Bronchial epithelial cell (primary cell): ENCODE measurements at places on chromosomes 3 and 15. TPM values are rescaled to one million over a fixed set of nuclear protein-coding genes. Genes with fewer than 3 reads are reported as not detected.

DNA sequence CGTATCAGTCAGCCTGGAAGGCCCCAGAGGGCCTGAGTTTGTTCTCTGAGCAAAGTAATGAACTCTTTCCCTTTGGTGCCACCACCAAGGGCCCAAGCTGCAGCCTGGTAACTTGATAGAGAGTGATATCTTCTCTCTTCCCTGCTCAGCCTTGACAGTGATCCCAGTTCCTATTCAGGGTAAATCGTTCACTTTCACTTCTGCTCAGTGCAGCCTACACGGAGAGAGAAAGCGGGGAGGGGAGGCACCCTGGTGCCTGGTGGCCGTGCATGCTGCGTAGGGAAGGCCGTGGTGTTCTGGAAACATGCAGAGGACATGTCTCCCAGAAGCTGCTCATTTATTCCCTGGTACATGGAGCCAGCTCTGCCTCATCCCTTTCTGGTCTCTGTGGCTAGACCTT lies 54.9 kb downstream of the KIF9 start:
- no peak for DNase-seq

DNA sequence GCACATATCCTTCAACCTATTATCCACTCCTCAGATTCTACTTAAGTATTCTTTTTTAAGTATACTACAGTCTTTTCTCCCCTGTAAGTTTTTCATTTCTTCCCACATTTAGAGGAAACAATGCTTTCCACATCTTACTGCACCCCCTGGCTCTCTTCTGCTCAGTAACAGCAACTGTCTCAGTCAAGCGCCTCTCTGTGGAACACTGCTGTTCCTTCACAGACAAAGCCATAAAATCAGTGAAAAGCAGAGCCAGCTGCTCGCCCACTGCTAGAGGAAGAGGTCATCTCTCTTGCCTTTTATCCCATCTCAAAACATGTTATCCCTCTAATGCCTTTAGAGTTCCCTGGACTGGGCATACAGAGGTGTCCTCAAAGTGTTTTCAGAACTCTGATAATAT lies 24.8 kb downstream of the SERP1 start:
- no peak for DNase-seq

GRCh38 chr15:47820747-47821319 lies 103.5 kb downstream of the SEMA6D start:
- peak; percentile 93 for DNase-seq

DNA sequence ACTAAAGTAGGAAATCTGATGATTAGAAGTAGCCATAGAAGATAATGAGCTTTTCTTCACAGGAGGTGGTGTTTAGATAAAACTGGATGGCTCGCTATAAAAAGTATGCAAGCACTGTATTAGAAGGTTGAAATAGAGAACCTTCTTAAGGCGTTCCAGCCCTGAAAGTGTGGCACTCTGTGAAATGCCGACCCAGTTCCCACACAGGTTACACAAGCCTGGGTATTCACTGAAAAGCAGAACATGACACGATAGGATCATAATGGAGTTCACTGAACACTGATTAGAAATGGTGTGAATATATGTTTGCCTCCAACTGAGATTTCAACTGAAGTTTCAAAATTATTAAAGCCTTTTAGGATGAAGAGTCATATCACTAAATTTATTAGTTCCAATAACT lies 15.0 kb upstream of the LRRC34 start:
- no peak for DNase-seq

- DNase-seq = no peak
These were observed 100.9 kb upstream of the ARHGEF3 start for GRCh38 chr3:56902468-56903160.

BOC gene
- 0.38 and 1.3 TPM in 2 replicates for total RNA-seq

VIPR1 gene
- 4.2 and 5.8 TPM in 2 replicates for total RNA-seq
